ENCODE measurements at places on chromosomes 6 and 20.
A peak's percentile ranks its signal among the peaks of the same experiment; 100 is the strongest.

- no peak for DNase-seq
These were observed 21.6 kb upstream of the BCAS1 start for GRCh38 chr20:54092021-54092420.

GRCh38 chr20:49132995-49133478 is 55.1 kb downstream of the STAU1 start:
- peak; percentile 12 for DNase-seq

DNA sequence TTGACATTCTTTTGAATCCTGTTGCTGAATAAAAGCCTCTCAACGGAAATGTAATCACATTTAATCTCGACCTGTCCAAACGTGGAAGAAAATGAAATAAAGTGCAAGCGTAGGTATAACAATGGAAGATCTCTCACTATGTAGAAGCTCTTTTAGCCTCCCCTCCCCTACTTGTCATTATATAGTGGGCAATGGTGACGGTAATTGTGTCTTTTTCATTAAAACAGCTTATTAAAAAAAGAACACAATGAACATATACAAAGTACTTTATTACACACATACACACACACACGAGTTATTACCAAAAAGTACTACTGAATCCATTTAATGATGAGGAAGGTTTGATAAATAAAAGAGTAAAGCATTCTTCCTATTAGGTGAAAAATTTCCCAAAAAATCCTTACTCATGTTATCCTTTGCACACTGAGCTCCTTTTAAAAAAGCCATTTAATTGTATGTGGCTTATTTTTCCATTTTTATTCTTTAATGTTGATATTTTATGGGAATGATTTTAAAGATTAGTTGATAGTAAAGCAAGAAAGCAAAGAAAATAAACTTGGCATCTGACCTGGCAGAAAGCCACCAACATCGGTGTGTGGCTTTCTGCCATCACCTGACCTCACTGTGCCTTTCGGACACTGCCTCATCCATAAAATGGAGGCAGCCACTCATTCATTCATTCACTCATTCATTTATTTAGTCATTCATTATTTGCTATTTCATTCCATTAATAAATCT is 493 bp upstream of the SGK1 start:
- no peak for DNase-seq

DNA sequence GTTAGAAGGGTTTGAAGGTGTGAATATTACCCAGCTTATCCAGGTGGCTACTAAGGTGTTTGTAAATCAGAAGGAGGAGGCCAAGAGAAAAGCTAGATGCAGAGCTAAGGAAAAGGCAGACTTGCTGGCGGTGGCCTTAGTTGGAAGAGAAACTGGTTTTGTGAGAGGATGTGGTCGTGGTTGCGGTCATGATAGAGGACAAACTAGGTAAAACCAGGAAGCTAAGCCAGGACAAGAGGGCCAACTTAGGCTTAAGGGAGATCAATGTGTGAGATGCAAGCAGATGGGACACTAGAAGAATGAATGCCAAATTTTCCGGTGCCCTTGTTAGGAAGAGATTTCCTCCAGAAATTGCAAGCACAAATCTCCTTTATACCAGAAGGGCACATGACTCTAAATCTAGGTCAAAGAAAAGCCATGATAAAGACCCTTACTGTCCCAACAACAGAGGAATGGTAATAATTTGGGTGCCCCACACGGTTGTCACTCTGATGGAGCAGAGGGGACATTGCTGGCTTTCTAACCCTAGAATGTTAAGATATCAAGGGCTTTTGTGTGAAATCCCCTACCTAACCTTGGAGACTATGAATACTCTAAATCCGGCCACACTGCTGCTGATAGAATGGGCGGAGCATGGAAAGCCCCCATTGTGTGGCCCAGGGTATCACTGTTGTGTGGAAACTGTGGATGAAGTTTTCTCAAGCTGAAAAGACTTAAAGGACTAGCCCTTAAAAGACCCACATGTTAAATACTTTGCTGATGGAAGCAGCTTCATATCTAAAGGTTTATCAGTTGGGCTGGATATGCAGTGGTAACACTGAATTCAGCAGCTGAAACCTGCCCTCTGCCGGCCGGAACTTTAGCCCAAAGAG is 7.8 kb downstream of the IL22RA2 start:
- DNase-seq: peak; percentile 37

DNA sequence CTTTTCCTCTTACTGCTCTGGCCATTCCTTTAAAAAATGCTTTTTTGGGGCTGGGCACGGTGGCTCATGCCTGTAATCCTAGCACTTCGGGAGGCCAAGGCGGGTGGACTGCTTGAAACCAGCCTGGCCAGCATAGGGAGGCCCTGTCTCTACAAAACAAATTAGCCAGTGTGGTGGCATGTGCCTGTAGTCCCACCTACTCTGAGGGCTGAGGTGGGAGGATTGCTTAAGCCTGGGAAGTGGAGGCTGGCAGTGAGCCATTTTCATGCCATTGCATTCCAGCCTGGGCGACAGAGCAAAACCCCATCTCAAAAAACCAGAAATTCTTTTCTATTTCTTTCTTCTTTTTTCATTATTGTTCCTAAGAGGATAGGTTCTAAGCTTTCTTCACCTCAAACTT is 36.9 kb upstream of the RNF144B start:
- no peak for DNase-seq

DNA sequence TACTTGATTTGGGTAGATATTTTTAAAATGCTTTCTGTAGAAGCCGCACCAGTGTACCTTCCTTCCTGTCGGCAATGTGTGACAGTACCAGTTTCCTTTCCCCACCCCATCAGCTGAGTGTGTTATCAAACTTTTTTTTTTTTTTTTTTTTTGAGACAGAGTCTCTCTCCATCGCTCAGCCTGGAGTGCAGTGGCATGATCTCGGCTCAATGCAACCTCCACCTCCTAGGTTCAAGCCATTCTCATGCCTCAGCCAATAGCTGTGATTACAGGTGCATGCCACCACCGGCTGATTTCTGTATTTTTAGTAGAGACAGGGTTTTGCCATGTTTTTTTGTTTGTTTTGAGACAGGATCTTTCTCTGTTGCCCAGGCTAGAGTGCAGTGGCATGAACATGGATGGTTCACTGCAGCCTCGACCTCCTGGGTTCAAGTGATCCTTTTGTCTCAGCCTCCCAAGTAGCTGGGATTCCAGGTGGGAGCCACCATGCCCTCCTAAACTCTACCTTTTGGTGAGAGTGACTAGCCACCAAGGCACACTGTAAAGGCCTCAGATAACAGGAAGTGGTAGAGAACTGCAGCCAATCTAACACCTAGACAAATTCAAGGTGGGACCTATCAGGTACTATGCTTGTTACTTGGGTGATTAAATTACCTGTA is 26.5 kb upstream of the ZBTB22 start:
- no peak for DNase-seq

GRCh38 chr6:89311853-89312531 is 3.1 kb downstream of the GABRR2 start:
- no peak for DNase-seq

GRCh38 chr6:156689656-156690055 is 87.5 kb upstream of the ARID1B start:
- no peak for DNase-seq

- DNase-seq: no peak
These were observed 4.5 kb downstream of the IGF2R start for GRCh38 chr6:159973406-159973805.

GRCh38 chr6:39980839-39981580 is 46.7 kb upstream of the MOCS1 start:
- DNase-seq: peak; percentile 2

DNA sequence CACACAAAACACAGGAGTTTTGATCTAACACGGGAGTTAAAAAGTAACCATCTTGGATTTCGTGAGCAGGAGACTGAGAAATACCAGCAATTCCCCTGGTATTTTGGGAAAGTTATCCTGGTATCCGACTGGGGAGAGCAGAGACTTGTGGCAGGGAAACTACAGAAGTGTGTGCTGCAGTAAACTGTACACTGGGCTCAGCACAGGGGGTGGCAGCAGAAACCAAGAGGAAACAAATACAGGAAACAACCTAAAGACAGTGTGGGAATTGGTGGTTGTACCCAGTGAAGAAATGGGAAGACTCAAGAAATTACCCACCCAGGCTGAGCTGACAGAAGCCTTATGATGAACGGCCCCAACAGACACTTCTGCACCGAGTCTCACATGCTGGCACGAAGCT is 109.8 kb downstream of the CHD6 start:
- no peak for DNase-seq

GRCh38 chr6:129402244-129402643 is 307.7 kb downstream of the ARHGAP18 start:
- no peak for DNase-seq

GRCh38 chr6:116011520-116011919 is 49.2 kb downstream of the FRK start:
- DNase-seq: no peak

Data from GF-D8 (cell line).